ENCODE measurements at places on chromosomes 5 and 9.

DNA sequence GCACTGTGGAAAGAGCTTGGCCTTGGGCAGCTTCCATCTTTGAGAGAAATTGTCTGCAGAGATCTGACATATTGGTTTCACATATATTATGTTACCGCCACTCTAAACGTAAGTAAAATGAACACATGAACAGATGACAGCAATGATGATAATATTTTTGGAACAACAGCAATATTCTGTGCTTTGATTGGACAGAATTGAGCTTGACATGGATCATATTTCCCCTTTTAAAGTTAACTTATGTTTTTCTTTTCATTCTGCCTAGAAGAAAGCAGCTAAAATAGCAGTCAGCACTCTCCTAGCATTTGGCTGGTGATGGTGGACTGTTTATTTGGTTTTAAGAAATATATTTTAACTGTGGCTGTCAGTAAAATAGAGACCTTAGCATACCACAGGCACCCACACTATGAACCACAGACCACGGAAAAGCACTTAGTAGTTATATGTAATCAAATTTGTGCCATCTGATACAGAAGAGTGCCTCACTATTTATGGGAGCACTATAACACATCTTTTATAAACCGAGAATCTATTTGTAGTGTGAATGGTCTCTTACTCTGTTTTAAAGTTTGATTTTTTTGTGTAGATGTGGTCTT lies 1.8 kb upstream of the CFAP95 start:
- DNase-seq: no peak

GRCh38 chr5:170077526-170077925 lies 28.2 kb upstream of the FOXI1 start:
- no peak for DNase-seq

DNA sequence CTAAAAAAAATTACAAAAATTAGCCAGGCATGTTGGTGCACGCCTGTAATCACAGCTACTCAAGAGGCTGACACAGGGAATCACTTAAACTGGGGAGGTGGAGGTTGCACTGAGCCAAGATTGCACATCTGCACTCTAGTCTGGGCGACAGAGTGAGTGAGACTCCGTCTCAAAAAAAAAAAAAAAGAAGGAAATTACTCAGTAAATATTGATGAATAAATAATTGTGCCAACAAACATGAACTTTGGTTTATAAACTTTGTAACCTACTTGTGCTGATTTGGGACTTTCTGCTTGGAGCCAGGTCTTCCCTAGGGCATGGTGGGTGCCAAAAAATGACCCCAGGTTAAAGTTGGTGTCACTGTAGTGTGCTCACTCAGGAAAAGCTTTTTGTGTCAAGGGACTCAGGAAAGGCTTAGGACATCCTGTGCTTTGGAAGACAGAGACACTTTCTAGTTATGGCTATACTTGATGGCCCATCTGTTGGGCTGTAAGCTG lies 19.0 kb downstream of the ABLIM3 start:
- DNase-seq: no peak

DNA sequence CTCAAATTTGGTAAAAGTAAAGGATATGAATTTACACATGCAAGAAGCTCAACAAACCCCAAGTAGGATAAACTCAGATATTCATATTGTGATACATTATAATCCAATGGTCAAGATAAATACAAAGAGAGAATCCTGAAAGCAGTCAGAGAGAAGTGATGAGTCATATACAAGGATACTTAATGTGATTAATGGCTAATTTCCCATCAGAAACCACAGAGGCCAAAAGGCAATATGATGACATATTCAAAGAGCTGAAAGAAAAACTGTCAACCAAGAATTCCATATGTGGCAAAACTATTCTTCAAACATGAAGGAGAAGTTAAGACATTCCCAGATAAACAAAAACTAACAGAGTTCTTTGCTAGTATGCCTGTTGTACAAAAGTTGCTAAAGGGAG lies 19.5 kb upstream of the IRF1 start:
- no peak for DNase-seq

DNA sequence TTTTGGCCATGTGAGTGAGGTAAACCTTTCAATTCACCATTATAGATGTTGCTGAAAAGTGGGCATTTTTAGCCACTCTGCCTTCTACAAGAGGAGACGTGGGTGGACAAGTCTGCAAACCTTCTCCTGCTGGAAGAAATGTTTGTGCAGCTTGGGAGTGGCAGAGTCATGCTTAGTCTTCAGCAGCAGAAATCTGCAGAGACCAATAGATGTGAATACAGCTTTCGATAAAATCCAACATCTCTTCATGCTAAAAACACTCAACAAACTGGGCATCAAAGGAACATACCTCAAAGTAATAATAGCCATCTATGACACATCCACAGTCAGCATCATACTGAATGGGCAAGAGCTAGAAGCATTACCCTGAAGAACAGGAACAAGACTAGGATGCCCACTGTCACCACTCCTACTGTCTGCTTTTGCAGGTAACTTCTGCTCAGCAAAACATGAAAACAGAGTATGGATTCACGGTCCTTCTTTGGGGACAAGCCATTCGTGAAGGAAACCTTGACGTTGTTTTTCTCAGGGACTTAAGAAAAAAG lies 91.3 kb downstream of the RALGPS1 start:
- no peak for DNase-seq

DNA sequence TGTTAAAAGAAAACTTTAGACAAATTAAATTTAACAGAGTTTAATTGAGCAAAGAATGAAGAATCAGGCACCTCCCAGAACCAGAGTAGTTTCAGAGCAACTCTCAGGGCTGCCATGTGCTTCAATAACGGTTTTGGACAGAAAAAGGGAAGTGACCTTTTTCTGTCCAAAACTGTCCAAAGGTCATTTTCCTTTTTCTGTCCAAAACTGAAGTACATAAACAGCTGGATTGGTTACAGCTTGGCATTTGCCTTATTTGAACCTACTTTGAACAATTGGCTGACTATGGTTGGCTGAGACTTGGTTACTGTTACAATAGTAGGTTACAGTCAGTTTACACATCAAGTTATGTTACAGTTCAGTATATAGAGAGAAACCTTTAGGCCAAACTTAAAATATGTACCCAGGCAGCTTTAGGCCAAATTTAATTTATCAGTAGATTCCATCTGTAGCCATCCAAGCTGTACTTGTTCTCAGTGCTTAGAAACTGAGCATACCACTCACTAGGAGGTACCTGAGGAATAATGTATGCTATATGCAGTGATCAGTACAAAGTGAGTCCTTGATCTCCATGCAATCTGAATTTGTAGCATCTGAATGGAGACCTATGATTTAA lies 44.0 kb downstream of the C9orf85 start:
- DNase-seq: no peak

- DNase-seq: no peak
Measured at GRCh38 chr5:54868511-54869483, 116.6 kb downstream of the ESM1 start.

- no peak for DNase-seq
Measured at GRCh38 chr5:32673272-32673671, 37.8 kb upstream of the NPR3 start.

- DNase-seq: peak; percentile 61
Measured at GRCh38 chr9:129567842-129568559, 52.9 kb downstream of the C9orf50 start.

DNA sequence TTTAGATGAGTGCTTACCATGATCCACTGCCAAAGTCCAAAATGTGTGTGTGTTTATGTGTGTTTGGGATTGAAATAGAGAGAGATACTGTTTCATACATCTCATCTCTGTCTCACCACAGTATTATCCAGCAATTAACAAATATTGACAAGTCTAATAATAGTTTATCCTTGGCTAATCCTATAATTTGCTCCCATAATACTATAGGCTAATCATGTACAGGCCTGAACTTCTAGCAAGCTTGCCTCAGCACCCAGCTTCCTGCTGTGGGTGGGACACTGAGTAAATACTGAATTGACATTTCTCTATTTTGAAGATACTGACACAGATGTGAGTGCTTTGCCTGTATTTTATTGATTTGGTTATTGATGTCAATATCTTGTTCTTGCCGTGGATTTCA lies 35.3 kb upstream of the KCNV2 start:
- DNase-seq: no peak

DNA sequence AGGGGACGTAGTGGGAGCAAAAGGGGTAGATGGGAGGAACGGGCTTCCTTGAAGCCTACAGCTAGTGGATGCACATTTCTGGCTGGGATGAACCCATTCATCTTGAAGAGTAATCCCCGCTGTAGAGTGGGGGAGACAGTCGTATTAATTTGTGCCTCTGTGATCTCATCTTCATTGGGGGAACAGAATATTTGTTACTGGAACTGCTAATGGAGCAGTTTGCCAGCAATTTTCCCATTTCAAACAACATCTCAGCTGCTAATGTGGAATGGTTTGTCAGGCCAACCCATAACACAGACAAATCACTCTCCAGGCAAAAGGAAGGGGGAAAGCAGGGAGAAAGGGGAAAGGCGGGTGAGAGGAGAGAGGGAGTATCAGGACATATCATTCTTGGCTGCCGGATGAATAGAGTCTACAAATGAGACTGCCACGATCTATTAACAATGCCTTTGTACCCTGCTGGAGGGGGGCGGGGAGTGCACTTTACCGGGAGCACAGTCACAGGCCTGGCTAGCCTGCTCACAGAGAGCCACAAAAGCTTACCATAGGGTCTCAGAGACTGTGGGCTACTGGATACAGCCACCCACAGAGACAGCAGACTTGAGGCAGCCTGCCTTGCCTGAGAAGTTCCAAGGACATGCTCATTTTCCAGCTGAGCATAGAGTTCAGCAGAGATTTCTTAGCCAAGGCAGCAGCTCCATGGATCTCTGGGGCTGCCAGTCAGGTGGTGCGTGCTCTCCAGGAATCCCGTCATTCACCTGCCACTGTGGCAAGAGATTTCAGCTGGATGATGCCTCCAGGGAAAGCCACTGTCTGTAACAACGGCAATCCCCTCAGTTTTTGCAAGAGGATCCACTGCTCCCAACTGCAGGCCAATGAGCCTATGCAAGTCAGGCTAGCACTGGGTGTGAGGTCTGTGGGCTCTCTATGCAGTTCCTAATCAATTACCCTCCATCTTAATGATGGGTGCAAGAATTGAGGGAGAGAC lies 217.7 kb upstream of the PANK3 start:
- peak; percentile 8 for DNase-seq

DNA sequence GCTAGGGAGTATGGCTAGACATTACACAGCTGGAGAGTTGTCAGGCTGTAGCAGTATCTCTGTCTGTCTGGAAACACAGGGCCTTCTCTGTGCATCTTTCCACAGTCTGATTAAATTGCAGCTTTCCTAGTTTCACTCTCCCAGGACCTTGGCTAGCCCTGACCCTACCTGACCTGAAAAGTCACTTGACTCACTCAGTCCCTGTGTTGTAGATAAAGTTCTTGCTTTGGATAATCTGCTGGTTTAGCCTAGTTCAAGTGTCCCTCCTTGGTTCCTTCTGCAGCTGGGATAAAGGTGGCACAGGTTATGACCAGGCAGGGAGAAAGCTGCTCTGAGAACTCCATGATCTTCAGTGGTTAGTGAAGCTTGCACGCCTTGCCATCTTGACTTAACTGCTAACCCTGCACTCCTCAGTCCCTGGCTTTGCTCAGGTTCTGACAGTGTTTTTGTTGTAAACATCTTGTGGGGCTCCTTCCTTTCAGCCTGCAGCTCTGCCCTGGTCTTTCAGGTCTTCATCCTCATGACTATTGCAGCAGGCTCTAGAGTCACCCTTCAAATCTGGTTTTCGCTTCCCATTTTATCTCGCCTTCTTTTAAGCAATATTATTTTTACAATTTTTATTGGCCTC lies 101.0 kb downstream of the PIP5K1B start:
- DNase-seq: no peak

DNA sequence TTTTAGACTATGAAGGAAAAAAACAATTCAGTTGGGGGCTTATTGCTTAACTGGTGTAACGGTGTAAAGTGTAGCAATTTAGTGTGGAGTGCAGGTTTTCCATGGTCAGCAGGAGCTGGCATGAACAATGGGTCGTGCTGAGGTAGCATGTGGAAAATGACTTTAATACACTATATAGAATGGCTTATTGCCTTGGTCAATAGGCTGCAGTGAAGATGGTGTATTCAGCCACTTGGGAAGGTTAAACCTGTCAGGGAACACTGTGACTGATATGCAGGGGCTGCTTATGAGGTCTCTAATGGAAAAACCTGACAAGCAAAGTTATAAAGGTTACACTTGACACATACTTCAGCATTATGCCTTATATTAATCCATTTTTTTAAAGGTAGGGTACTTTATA lies 764.7 kb upstream of the ARRDC3 start:
- DNase-seq: no peak

DNA sequence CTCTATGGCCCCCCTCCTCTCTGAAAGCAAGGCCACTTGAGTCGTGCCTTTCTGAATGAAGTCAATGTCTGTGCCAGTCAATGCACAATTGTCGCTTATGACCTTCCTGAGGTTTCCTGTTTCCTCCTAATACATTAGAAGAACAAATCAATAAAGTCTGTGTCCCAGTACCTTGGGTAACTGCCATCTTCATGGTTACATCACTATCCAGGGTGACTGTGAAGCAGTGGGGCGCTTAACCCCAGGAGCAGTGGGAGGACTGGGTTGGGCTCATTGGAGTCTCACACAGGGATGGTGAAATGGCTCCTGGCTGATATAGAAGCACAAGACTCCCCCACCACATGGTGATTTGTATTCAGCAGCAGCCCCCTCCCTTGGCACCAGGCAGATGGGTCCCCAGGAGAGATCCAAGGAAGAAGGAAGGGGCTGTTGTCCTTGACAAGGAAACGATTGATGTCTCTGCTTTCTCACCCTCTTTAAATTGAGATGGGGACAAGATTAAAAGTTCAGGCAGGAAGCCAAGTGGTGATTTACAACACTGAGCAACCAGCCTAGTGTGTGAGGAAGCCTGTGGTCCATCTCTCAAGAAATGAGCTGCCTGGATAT lies 261.9 kb upstream of the ZNF462 start:
- no peak for DNase-seq

GRCh38 chr9:120351106-120351505 lies 228.9 kb downstream of the CDK5RAP2 start:
- no peak for DNase-seq

GRCh38 chr5:135448071-135448739 lies 1.1 kb upstream of the DCANP1 start:
- DNase-seq: no peak

DNA sequence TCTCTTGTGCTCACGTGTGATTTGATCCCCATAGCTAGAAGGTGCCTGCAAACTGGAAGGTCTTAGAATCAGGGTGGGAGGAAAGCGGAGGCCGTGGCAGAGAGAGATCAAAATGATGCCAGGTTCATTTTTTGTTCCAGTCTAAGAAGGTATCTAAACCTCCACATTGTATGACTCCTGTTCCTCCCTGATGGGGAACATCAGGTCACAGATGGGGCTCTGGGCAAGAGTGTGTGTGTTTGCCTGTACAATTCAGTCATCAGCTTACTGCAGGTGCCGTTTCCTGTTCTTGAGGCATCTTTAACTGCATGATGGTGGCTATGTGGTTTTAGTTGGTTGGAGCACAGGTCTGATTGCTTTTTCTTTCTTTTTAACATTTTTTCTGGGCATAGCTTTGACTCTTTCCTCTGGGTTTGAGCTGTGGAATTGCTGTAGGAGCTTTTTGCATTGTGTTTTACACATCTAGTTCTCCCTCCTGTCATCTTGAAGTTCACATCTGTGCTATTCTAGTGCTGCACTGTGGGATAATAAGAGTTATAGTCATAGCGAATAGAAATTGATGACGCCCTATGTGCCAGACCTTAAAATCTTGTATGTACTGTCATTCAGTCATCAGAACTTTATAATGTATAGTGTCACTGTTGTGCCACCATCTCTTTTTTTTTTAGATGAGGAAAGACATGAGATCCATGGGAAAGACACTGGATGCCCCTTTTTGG lies 30.8 kb downstream of the ARHGAP26 start:
- DNase-seq: no peak

GRCh38 chr9:81137976-81138568 lies 551.3 kb downstream of the TLE1 start:
- no peak for DNase-seq

GRCh38 chr5:134648425-134649162 lies at the start of gene SEC24A:
Gene SEC24A (plus strand): TSS chr5:134648785. CDS start chr5:134649077, 292 bp downstream.
- peak; percentile 83 for DNase-seq
